ENCODE measurements at places on chromosomes 16 and 17. TPM values are rescaled to one million over a fixed set of nuclear protein-coding genes. Genes with fewer than 3 reads are reported as not detected.

DNA sequence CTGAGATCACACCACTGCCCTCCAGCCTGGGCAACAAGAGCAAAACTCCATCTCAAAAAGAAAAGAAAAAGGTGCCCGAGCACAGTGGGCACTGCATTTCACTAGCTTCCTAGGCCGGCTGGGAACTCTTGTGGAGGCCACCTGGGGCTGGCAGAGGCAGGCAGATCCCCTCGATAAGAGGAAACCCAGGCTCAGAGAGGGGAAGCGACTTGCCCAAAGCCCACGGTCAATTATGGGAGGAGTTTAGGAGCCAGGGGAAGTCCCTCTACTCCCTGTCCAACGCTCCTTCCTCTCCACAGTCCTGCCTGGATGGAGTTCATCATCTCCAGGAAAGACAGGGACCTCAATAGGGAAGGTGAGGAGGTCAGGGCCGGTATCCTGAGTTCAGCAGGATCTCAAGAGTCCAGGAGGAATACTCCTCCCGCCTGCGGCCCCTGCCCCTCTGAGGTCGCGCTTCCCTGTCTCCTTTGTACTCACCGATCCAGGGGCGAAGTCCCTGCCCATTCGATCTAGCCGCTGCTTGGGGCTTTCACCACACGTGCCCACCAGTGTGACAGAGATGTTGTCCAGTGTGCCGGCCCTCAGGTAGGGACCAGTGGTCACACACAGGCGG lies 841 bp downstream of the ALOXE3 start:
- peaks cover 28% of the 10 kb centered on the region for H3K27me3 ChIP-seq
- peaks cover 29% of the 10 kb centered on the region for H3K4me1 ChIP-seq
- H3K27ac ChIP-seq, result peak overlapping the region; percentile 93
- H3K4me3 ChIP-seq, result peak overlapping the region; percentile 84

DNA sequence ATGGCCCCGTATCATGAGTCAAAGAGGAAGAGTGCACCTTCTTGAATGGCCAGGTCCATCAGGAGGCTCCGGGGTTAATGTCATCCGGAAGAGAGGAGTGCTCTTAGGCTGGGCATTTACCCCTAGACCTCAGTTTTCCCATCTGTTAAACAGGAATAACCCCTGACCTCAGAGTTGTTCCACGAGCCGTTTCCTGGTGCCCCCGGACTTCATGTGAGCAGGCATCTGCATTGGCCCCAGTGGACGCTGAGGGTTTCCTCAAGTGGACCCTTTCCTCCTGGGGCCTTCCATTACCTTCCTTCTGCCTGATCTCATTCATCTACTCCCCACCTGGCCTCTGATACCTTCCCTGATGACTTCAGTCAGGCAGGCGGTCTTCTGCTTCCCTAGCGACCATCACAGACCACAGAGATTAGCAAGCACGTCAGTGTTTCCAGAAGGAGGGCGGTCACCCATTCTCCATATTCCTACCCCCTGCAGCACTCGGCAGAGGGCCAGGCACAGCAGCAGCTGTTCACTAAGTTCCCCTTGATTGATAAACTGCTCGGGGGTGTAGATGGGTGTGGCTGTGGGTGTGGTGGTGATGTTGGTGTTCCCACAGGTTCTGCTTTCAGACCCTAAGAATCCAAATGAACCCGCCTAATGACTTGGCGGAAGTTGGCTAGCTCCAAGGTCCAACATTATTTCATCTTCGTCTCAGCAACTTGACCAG lies 346.6 kb upstream of the TNRC6C start:
- H3K4me3 ChIP-seq, result no peak overlapping the region
- peaks cover 2% of the 10 kb centered on the region for H3K36me3 ChIP-seq
- peak; percentile 37 for DNase-seq
- H3K27me3 ChIP-seq, result peaks cover 14% of the 10 kb centered on the region
- no peak overlapping the region for H3K27ac ChIP-seq

DNA sequence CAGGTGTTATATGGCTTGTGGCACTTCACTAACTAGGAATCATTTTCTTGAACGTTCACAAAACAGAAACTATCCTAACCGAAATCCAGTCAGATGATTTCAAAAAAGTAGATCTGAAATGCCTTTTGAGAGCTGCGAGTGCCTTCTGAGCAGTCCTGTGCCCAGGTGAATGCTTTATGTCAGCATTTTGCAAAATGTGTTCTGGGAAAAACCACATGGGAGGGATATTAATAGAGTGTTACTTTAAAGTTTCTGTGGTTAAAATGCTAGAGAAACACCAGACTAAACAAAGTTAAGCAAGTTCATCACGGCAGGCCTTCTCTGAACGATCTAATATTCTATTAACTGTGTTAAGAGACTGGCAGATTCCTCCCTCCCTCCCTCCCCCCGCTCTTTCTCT lies 15.8 kb upstream of the RGS9 start:
- H3K27ac ChIP-seq, result no peak overlapping the region
- DNase-seq, result no peak
- H3K27me3 ChIP-seq, result peaks cover 3% of the 10 kb centered on the region
- peaks cover 29% of the 10 kb centered on the region for H3K4me1 ChIP-seq
- no peaks in the 10 kb centered on the region for H3K36me3 ChIP-seq

TMEM238L gene
- total RNA-seq, result not detected
